ENCODE measurements at places on chromosomes 11 and 22.

DNA sequence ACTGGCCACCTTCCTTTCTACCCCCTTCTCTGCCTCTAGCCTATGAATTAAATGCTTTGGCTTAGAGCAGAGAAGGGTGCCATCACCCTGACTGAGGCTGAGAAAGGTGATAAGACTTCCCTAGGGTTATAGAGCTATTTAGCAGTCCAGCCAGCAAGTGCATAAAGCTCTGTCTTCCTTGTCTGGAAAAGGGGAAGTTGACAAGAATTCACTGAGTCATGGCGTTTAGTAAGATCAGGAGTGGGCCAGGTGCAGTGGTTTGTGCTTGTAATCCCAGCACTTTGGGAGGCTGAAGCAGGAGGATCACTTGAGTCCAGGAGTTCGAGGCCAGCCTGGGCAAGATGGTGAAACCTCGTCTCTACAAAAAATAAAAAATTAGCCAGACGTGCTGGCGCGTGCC, 63.1 kb downstream of the LHFPL7 start:
- DNase-seq, result no peak

DNA sequence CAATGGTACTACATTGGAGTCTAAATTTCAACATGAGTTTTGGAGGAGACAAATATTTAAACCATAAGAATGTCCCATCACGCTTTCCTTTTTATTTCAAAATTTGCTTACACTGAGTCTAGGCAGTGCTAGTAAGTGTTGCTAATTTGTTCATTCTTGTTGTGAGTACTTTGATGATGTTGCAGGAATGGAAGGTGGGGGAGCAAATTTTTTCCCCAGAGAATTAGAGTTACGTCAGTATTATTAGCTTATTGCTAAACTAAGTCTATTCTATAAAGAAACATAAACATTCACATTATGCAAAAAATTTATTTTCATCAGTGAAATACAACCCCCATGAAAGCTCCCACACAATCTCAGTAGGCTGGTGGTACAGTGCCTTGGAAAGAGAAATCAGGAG, 88.0 kb downstream of the BLID start:
- DNase-seq, result no peak

DNA sequence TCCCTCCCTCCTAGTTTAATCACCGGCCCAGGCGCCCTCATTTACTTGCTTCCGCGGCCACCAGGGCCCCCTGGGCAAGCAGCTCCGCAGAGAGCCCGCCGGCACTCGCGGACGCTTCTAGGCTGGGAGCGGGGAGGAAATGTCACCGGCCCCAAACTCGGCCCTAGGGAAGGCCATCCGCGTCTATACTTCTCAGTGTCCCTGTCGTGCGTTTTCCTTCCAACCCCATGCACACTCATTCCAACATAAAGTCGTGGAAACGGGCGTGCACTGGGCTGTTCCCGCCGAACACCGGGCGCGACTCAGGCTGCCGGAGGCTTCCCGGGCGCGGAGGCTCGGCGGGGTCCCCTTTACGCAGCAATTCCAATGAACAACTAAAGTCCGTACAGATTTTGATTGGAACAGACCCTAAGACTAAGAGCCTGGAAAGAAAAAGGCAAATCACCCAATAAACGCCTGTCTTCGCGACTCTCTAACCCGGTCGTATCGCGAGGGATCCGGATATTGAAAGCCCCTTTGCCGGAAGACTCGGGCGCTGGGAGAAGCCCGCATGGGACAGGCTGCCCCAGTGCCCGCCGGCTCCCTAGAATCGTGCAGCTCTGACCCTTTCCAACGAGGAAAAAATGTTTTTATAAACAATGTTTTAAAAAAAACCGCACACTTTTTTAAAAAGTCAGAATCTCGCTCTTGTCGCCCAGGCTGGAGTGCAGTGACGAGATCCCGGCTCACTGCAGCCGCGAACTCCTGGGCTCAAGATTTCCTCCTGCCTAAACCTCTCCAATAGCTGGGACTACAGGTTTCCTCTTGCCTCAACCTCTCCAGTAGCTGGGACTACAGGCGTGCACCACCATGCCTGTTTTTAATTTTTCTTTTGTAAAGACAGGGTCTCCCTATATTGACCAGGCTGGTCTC, 1.3 kb upstream of the BARX2 start:
- DNase-seq, result no peak

- DNase-seq, result no peak
Observed at GRCh38 chr11:37230865-37231264, 632.8 kb upstream of the RAG2 start.

DNA sequence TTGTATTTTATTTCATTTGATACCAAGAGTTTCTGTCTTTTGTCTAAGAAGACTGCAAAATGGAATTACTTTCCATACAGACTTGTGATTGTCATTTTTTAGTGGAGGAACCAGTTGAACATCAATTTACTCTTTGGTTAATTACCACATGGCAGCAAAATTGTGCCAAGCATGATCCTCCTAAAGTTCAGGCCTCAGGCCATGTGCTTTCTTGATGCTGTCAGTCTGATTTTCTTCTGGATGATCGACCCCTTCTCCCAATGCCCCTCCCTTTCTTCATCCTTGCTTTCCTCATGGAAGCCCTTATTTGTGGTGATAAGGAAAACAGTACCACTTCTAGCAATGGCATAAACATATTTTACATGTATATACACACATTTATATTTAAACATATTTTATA, 76.2 kb downstream of the SVIP start:
- DNase-seq, result no peak

DNA sequence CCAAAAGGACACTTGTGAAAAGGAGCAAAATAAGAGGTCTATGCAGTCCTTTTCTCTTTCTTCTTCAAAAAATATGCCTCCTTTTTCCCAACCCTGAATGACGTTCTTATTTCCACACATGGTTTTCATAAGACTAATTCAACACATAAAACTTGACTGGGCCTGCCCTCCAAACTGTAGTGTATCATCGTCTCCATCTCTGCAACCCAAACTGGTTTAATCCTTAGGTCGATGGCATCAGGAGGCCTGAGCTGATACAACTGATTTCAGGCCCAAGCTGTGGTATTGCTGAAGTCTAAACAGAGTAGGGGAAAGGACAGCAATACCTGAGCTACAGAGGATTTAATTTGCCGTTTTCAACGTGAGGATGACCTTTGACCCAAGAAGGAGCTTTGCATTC, 130.0 kb upstream of the MTNR1B start:
- DNase-seq, result no peak
